ENCODE measurements at places on chromosomes 4 and X.

- peaks cover 63% of the 10 kb centered on the region for H3K4me1 ChIP-seq
- peak overlapping the region; percentile 85 for H3K27ac ChIP-seq
- no peak for DNase-seq
- no peak overlapping the region for H3K4me3 ChIP-seq
- no peaks in the 10 kb centered on the region for H3K27me3 ChIP-seq
- H3K36me3 ChIP-seq = no peaks in the 10 kb centered on the region
Measured at GRCh38 chr4:147828331-147828905, 96.5 kb downstream of the ARHGAP10 start.

DNA sequence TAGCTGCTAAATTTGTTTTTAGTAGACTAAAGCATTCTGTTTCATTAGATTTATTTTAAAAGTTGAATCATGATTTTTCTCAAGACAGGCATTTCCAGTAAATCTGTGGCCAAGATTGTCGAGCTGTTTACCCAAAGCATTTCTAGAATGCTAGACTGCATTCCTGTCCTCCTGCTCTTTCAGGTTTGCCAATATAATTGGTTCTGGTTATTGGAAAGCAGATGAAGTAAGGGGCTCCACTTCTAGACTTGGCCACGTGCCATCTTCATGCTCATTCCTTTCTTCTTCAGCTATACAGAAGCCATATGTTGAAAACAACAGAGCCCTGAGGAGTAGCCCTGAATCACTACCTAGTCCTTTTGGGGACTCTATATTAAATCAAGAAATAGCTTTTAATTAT lies 62.5 kb downstream of the PGRMC2 start:
- no peak for DNase-seq
- H3K36me3 ChIP-seq = no peaks in the 10 kb centered on the region
- no peaks in the 10 kb centered on the region for H3K27me3 ChIP-seq
- H3K4me3 ChIP-seq = no peak overlapping the region
- H3K27ac ChIP-seq = no peak overlapping the region
- H3K4me1 ChIP-seq = peaks cover 9% of the 10 kb centered on the region

- no peak for DNase-seq
- H3K27me3 ChIP-seq = no peaks in the 10 kb centered on the region
- no peak overlapping the region for H3K27ac ChIP-seq
- H3K36me3 ChIP-seq = no peaks in the 10 kb centered on the region
- no peak overlapping the region for H3K4me3 ChIP-seq
Measured at GRCh38 chrX:66046612-66047235, 6.8 kb upstream of the VSIG4 start.

DNA sequence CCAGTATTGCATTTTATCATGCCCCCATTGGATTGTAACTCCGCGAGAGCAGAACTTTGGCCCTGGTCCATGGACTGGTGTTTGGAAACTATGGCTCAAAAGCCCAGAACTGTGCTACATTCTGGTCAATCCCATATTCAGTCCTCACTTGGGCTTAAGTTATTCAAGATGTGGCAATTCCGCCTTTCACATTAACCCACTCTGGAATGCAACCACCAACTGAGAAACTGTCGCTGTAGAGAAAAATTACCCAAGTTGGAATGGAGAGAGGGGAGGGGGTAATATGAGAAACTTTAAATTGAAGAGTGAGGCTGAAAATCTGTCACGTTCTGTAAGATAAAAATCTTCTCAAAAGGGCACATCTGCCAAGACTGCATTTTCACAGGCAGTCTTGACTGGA lies 189.6 kb upstream of the NHS start:
- H3K27me3 ChIP-seq = no peaks in the 10 kb centered on the region
- no peak for DNase-seq
- H3K4me3 ChIP-seq = no peak overlapping the region
- H3K4me1 ChIP-seq = no peaks in the 10 kb centered on the region
- no peak overlapping the region for H3K27ac ChIP-seq

GRCh38 chr4:25113915-25114904 lies 46.0 kb downstream of the SEPSECS start:
- H3K27ac ChIP-seq = no peak overlapping the region
- H3K36me3 ChIP-seq = no peaks in the 10 kb centered on the region
- no peak overlapping the region for H3K4me3 ChIP-seq
- H3K4me1 ChIP-seq = no peaks in the 10 kb centered on the region
- no peaks in the 10 kb centered on the region for H3K27me3 ChIP-seq

DNA sequence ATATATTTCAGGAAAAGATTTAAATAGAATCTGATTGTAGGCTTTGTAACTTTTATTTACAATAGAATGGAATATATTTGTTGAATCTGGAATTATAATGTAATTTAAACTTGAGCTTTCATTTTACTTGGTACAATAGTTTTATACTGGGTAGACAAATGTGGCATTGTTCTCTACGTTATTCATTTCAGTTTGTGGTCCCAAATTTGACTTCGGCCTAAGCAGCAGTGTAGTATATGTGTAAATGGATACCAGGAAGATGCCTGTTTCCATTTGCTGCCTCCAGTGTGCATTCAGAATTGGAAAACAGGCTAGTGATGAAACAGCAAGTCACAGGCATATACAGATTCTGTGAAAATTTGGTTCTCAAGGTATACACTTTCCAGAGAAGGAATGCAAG lies 77.8 kb downstream of the CLDN22 start:
- peaks cover 6% of the 10 kb centered on the region for H3K4me1 ChIP-seq
- no peaks in the 10 kb centered on the region for H3K27me3 ChIP-seq
- no peak overlapping the region for H3K4me3 ChIP-seq
- no peak for DNase-seq
- H3K36me3 ChIP-seq = peaks cover 12% of the 10 kb centered on the region

GRCh38 chr4:88720451-88721428 lies 23.1 kb upstream of the NAP1L5 start:
- H3K27me3 ChIP-seq = no peaks in the 10 kb centered on the region
- H3K4me1 ChIP-seq = no peaks in the 10 kb centered on the region
- DNase-seq = no peak
- no peak overlapping the region for H3K27ac ChIP-seq

DNA sequence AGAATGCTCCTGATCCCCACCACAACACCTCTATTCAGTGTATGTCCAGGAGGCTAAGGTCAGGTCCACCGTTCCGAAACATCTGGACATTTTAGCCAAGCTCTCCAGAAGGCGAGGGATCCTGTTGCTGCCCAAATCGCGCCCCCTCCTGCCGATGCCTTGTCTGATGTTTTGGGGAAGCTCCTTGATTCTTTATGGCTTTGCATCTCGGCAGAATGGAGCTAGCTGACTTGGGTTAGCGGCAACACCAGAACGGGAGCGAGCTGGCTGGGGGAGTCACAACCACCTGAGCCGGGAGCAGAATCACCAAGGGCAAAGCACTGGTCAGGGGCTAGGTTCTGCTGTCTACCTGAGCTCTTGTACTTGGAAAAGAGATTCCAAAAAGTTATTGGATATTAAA lies 6.6 kb upstream of the POU3F4 start:
- no peak for DNase-seq
- no peaks in the 10 kb centered on the region for H3K36me3 ChIP-seq
- peaks cover 17% of the 10 kb centered on the region for H3K27me3 ChIP-seq
- H3K27ac ChIP-seq = no peak overlapping the region
- H3K4me1 ChIP-seq = no peaks in the 10 kb centered on the region

GRCh38 chr4:113730467-113731216 lies 30.9 kb downstream of the CAMK2D start:
- no peak for DNase-seq
- no peaks in the 10 kb centered on the region for H3K27me3 ChIP-seq
- H3K4me3 ChIP-seq = no peak overlapping the region
- no peaks in the 10 kb centered on the region for H3K36me3 ChIP-seq
- no peaks in the 10 kb centered on the region for H3K4me1 ChIP-seq

GRCh38 chr4:14994242-14994641 lies 8.0 kb upstream of the CPEB2 start:
- H3K36me3 ChIP-seq = no peaks in the 10 kb centered on the region
- no peak overlapping the region for H3K4me3 ChIP-seq
- peaks cover 8% of the 10 kb centered on the region for H3K4me1 ChIP-seq
- no peaks in the 10 kb centered on the region for H3K27me3 ChIP-seq

- no peaks in the 10 kb centered on the region for H3K4me1 ChIP-seq
- no peak overlapping the region for H3K27ac ChIP-seq
- no peak for DNase-seq
- no peak overlapping the region for H3K4me3 ChIP-seq
Measured at GRCh38 chr4:147707892-147708672, 23.8 kb upstream of the ARHGAP10 start.

GRCh38 chr4:11230866-11231265 lies 197.8 kb downstream of the HS3ST1 start:
- no peak overlapping the region for H3K4me3 ChIP-seq
- no peaks in the 10 kb centered on the region for H3K4me1 ChIP-seq
- no peak overlapping the region for H3K27ac ChIP-seq
- no peaks in the 10 kb centered on the region for H3K36me3 ChIP-seq
- DNase-seq = no peak

DNA sequence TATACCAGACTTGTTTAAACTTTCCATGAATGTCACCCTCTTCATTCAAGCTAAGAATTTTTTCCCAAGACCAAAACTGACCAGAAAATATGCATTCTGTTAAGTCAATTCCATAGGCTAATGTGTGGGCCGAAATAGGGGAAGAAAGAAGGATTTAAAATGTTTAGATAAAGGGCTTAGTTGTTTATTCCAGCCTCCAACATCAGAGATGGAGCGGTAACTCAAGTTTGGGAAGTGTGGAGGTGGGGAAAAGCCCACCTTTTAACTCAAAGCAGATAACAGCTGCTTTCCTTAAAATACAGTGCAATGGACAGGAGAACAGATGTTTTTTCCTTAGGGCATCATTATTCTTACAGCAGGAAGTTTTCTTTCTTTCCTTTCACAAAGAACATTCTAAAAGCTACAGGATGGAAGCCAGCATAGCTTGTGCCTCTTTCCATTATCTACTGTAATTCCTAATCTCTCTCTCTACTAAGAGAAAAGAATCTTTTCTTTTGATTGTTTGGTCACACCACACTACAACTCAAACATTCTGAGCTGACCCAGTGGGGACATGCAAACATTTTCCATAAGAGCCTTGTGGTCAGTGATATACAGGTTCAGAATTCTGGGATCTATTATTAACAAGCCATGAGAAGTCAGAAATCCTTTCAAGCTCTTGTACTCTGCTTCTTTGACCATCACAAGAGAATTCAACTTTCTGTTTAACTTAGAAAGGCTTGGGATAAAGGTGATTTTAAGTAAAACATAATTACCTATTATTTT lies 101.6 kb downstream of the PDE5A start:
- H3K27ac ChIP-seq = no peak overlapping the region
- H3K36me3 ChIP-seq = no peaks in the 10 kb centered on the region
- no peak overlapping the region for H3K4me3 ChIP-seq
- no peaks in the 10 kb centered on the region for H3K27me3 ChIP-seq

DNA sequence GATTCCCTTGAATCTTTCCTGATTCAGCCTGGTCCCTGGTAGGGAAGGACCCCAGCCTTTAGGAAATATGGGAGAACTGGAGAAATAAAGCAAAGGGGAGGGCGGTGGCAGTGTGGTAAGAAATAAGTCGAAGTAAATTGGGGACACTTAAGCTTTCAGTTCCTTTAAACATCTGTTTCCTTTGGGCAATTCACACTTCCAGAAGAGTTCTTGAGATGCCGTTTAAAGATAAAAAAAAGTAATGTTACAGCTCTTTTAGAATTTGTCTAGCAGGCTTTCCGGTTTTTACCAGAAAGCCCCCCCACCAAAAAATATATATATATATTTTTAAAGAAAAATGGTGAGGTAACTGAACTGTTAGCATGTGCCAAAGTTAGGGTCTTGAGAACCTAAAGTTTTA lies 46.6 kb downstream of the TSPAN7 start:
- H3K4me3 ChIP-seq = no peak overlapping the region
- H3K27ac ChIP-seq = no peak overlapping the region
- H3K4me1 ChIP-seq = no peaks in the 10 kb centered on the region

- H3K27ac ChIP-seq = no peak overlapping the region
- no peaks in the 10 kb centered on the region for H3K4me1 ChIP-seq
- H3K36me3 ChIP-seq = no peaks in the 10 kb centered on the region
- H3K4me3 ChIP-seq = no peak overlapping the region
Measured at GRCh38 chr4:68905598-68905938, 46.0 kb downstream of the UGT2A3 start.

DNA sequence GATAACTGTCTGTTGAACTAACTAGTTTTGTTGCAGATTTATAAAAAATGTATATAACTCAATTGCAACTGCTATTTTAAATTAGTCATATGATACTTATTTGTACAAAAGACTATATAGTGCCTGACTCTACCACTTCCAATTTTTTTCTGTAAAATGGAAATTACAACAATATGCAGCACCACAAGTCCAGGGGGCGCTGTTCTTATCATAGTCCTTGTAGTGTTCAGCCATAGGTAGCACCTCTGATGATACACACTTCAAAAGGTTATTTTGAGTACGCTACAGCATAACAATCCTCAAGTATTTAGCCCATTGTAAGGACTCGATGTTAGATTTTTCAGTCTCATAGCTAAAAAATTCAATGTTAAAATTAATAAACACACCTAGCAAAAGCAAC lies 174.9 kb downstream of the CORIN start:
- H3K4me1 ChIP-seq = no peaks in the 10 kb centered on the region
- H3K27me3 ChIP-seq = no peaks in the 10 kb centered on the region
- DNase-seq = no peak

- no peaks in the 10 kb centered on the region for H3K27me3 ChIP-seq
- H3K4me1 ChIP-seq = no peaks in the 10 kb centered on the region
- no peak for DNase-seq
- H3K36me3 ChIP-seq = peaks cover 5% of the 10 kb centered on the region
- H3K27ac ChIP-seq = no peak overlapping the region
- no peak overlapping the region for H3K4me3 ChIP-seq
Measured at GRCh38 chr4:17823871-17824669, 13.3 kb downstream of the NCAPG start.

GRCh38 chrX:81586096-81586495 lies 384.2 kb downstream of the SH3BGRL start:
- H3K27ac ChIP-seq = no peak overlapping the region
- no peak for DNase-seq
- H3K36me3 ChIP-seq = no peaks in the 10 kb centered on the region

GRCh38 chrX:31228909-31229308 lies 157.1 kb upstream of the FTHL17 start:
- no peaks in the 10 kb centered on the region for H3K27me3 ChIP-seq
- peaks cover 9% of the 10 kb centered on the region for H3K4me1 ChIP-seq
- no peak overlapping the region for H3K27ac ChIP-seq
- H3K4me3 ChIP-seq = no peak overlapping the region
- DNase-seq = no peak

DNA sequence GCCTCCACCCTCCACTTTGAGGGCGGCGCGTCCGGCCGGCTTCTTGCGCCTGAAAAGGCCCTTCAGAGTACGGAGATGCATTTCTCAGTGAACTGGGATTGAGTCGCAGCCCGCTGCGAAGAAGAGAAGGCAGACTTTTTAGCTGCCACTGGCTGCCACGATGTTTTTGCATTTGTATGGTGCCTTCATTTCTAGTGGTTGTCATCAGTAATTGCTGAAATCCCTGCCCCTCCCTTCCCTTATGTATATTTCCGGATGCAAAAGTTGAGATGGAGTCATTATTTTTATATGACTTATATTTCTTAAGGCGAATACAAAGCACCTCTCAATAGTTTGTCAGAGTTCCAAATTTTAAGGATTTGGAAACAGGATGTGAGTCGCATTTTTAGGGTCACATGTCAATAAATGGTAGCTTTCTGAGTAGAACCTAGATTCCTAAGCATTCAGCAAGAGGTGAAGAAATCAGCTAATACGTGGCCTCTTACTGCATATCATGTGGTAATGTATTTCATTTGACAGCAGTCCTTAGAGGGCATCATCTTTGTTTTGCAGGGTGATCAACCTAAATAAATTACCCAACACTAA lies 658 bp downstream of the ATP6AP2 start:
- no peak for DNase-seq
- H3K27me3 ChIP-seq = no peaks in the 10 kb centered on the region
- no peaks in the 10 kb centered on the region for H3K36me3 ChIP-seq

- no peak for DNase-seq
- no peaks in the 10 kb centered on the region for H3K27me3 ChIP-seq
- no peaks in the 10 kb centered on the region for H3K4me1 ChIP-seq
- no peak overlapping the region for H3K27ac ChIP-seq
- no peak overlapping the region for H3K4me3 ChIP-seq
- no peaks in the 10 kb centered on the region for H3K36me3 ChIP-seq
Measured at GRCh38 chr4:135411251-135411650, 1209.7 kb upstream of the PABPC4L start.

Data from keratinocyte (primary cell).